ENCODE measurements at places on chromosomes 11 and 22.

- DNase-seq = no peak
Observed at GRCh38 chr11:95922536-95923438, 1.1 kb downstream of the MTMR2 start.

GRCh38 chr11:115215694-115216617, 288.3 kb downstream of the CADM1 start:
- no peak for DNase-seq

GRCh38 chr22:50189849-50190181, 4.1 kb downstream of the TRABD start:
- DNase-seq = no peak

DNA sequence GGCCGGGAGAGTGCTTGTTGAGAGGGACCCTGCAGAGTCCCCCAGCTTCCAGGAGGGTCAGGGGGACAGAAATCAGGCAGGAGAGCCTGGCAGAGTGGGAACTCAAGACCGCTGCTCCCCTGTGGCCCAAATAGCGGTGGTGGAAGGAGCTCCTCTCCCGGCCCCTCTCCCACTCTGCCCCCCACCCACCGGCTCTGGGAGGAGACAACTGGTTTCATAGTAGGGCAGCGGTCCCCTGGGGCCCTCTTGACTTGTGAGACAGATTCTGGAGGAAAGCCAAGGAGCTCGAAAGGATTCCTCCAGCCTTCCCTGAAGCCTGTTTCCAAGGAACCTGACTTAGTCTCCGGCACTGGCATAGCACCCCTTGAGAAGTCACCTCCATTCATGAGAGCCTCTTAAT, 10.1 kb downstream of the PKNOX2 start:
- DNase-seq = no peak

DNA sequence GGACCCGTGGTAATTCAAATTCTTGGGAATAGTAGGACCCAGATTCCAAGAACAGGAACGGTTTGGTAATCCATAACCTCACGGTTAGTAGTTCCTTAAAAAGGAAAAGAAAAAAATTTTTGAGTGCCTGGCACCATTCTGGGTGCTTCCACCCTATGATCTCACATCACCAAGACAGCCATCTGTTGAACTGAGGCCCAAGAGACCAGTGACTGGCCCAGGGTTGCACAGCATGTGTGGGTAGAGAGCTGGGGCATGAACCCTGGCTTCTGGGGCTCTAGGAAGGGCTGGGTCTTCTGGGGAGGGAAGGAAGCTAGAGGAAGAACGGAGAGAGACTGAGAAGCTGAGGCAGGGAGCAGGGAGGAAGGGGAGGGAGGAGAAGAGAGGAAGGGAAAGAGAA, 4.7 kb upstream of the SPI1 start:
- DNase-seq = no peak

DNA sequence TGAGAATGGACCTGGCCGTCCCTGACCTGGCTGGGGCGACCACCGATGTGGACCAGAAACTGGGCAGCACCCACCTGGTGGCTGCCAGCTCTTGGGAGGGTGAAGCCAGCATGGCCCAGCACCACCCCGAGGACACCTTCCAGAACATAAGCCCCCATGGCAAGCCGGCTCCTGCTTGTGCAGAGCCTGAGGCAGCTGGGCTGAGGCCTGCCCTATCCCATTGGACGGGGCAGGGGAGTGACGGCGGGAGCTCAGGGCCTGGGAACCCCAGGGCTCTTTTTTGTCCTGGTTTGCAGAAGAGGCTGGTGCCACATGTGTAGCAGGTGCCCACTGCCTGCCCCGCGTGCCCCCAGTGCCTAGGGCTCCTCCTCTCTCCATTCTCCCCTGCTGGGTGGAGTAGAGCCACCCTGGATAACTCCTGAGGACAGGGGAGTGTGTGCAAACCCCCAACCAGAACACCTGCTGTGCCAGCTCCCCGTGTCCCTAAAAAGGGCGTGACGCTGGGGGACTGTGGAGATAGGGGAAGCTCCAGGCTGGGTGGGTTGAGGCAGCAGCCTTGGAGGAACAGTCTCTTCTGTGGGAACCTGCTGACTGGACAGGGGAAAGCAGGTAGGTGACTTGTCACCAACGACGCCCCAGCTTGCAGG, 11.9 kb downstream of the DUSP8 start:
- DNase-seq = no peak

DNA sequence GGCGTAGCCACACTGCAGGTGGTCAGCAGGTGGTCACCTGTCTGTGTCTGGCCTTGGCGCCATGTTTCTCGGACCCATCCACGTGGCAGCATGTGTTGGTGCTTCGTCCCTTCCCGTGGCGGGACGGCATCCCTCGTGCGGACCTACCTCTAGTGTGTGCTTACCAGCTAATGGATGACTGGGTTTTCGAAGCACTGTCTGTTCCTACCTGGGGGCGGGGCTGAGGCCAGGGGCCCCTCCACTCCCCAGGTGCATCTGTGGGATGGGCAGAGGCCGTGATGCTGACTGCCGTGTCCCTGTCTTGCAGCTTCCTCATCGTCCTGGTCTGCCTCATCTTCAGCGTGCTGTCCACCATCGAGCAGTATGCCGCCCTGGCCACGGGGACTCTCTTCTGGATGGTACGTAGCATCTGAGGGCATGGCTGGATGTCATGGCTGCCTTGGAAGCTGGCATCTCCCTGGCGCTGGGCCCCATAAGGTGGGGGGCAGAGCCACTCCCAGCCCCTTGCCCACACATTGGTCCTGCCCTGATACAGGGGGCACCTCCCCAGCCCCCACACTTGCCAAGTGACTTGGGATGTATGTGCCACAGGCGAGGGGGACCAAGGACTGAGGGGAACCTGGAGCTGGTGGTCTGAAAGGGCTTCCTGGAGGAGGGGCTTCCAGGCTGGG, 82.9 kb downstream of the KCNQ1 start:
- no peak for DNase-seq

- DNase-seq = no peak
Observed at GRCh38 chr22:38325587-38325986, 8.4 kb upstream of the CSNK1E start.

DNA sequence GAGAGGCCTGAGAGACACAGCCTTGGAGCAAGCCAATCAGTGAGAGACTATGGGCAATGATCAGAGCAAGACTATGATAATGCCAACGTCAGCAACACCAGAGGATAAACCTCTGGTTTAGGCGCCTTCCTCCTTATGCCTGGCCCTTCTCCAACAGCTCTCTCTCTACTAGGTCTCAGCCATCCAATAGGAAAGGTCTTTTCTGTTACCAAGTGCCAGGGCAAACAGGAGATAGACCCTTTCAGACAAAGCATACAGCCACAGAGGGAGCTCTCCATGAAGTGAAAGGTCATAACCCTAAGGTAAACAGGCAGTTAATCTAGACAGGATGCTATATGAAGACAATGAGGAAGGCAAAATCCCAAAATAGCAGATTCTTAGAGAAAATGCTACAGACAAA, 9.5 kb downstream of the STK33 start:
- DNase-seq = no peak

DNA sequence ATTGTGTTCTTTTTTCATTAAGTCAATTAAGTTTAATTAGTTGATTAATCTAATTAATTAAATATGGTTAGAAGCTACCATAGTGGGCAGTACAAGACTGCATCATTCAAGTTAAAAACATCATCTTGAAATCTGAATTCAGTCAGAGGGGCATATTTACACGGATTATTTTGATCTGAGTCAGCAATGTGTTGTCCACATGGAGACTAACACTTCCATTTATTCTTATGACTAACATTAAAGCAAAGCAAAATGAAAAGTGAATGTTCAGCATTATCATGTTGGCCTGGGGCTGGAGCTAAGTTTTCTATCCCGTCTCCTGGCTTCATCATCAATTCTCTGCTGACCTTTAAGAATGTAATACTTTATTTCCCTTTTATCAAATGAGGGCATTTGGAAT, 17.3 kb downstream of the FLI1 start:
- no peak for DNase-seq

All from HL-60 (cell line).